ENCODE measurements at places on chromosomes 7 and 10. TPM values are rescaled to one million over a fixed set of nuclear protein-coding genes. Genes with fewer than 3 reads are reported as not detected.

OPN4 gene
- not detected for total RNA-seq

TCERG1L gene
- 0.32 TPM for total RNA-seq

HOGA1 gene
- 3.8 TPM for total RNA-seq

TMEM270 gene
- total RNA-seq, result not detected

ARHGEF5 gene
- 1.3 TPM for total RNA-seq

PTPRZ1 gene
- total RNA-seq, result 0.33 TPM

KCNMA1 gene
- 1.8 TPM for total RNA-seq

SUGCT gene
- 21.4 TPM for total RNA-seq

GBX1 gene
- total RNA-seq, result 1.6 TPM

HOXA5 gene
- not detected for total RNA-seq

SFXN2 gene
- 10.5 TPM for total RNA-seq

OR2A42 gene
- total RNA-seq, result not detected

CHPF2 gene
- total RNA-seq, result 37.0 TPM

PNLIPRP1 gene
- total RNA-seq, result not detected

TAS2R3 gene
- not detected for total RNA-seq

AKR1C8 gene
- not detected for total RNA-seq

Measured in cardiac muscle cell (in vitro differentiated cells and primary cell).